ENCODE measurements at places on chromosomes 5 and 9.

DNA sequence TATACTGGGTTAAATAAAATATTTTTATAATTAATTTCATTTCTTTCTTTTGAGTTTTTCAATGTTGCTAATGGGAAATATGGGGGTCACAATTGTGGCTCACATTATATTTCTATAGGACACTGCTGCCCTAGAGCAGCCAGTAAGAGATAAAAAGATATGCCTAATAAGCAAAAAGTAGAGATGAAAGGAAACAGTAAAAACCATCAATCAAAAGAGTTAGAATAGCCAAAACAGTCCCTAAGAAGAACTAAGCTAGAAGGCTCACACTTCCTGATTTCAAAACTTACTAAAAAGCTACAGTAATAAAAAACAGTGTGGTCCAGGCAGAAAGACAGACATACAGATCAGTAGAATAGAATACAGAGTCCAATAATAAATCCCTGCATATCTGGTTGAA, 104.4 kb downstream of the FANCC start:
- no peak for DNase-seq

GRCh38 chr9:109770101-109770500, 9.9 kb upstream of the PALM2AKAP2 start:
- no peak for DNase-seq

DNA sequence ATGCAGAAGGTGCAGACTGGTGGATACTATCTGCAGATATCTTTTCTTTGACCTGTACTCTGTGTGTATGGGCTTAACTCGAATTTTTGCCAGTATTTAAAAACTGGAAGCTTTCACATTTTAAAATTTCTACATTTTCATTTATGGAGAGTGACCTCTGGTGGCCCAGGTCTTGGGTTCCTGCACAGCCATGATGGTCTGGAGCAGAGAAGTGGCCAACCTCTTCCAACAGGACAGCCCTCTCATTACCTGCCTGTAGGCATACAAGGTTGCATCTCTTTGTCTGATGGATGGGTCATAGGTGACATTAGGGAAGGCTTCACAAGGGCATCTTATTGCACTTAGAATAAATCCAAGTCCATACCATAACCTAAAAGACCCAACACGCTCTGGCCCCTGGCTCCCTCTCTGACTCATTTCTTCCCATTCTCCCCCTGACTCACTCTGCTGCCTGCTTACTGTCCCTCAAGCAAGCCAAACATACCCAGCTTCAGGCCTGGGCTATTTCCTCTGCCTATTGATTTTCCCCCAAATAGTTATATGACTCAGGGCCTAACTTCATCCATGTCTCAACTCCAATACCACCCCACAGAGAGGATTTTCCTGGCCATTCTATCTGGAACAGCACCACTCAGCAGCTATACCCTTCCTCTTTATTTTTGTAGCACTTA, 113.3 kb upstream of the SLC1A3 start:
- peak; percentile 24 for DNase-seq

DNA sequence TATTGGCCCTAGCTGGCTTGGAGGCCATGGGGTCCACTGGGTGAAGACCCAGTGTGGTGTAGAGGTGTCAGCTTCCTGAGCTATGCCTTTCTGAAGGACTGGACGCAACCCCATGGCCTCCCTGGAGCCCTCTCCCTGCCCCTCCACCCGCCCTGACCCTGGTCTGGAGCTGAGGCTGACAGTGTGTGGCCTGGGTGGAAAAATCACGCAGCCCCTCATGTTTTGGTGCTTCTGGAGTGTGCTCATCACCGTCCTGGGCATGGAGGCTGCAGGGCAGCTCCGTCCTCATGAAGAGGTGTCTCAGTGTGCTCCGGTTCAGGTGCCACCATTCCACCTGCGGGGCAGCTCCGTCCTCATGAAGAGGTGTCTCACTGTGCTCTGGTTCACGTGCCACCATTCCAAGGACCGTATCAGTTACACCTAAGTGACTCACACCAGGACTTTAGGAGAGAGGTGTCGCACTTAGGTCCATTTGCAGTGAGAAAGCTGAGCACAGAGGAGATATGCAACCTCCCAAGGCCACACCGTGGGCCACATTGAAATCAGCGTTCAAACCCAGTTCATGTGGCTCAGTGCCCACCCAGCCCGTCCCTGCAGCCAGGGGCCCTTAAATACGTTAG, 214.3 kb upstream of the IRX1 start:
- DNase-seq: no peak

- no peak for DNase-seq
Observed at GRCh38 chr9:105742088-105742487, 47.7 kb downstream of the TMEM38B start.

GRCh38 chr5:122940890-122941289, 95.5 kb downstream of the SNX24 start:
- no peak for DNase-seq

DNA sequence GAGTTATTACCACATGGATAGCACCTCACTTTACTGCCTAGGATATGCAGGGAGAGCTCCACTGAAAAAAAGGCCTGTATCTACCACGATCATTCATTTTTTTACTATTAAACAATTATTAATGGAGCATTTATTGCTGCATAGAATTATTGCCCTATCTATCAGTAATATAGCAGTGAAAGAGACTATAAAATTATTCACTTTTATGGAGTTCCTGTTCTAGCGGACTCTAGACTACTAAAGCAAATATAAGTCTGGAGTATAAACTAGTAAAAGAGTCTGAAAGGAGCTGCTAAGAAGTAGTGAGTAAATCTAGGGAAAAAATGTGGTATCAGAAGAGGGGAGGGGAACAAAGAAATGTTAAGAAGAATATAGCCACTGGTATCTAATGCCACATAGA, 150.4 kb upstream of the CYLC2 start:
- DNase-seq: no peak

DNA sequence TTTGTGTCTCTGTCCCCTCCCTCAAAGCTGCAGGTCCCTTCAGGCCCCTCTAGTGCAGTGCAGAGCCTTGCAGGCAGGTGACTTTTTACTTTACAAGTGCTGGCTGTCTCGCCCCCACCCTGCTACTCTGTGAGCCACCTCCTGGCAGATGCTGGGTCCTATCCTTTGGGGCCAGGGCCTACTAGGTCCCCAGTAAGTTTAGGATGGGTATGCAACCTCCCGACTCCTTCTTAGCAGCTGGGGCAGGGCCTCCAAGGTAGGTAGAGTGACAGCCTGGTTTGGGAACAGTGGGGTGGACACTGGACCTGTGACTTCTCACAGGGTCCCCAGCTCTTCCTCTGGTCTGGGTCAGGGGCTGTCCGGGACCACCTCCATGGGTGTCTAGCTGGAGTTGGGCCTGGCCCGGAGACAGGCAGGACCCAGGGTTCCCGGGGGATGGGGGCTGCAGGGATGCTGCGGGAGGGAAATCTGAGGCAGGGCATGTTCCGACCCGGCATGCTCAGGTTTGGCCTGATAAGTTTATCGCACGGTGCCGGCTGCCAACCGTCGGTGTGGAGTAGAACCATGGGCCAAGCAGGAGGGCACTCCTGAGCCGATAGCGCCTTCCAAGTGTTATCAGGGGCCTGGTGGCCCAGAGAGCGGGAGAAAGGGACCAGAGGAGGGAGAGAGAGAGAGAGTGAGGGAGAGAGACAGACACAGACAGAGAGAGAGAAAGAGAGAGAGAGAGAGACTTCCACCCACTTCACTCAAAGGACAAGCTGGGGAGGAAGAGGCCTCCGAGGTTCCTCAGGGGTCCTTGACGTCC, 20.5 kb downstream of the GFI1B start:
- no peak for DNase-seq

- no peak for DNase-seq
Observed at GRCh38 chr5:154403234-154403633, 42.6 kb upstream of the SAP30L start.
